Breast epithelium (tissue), 4 donors: ENCODE measurements at places on chromosomes 5 and 9.

DNA sequence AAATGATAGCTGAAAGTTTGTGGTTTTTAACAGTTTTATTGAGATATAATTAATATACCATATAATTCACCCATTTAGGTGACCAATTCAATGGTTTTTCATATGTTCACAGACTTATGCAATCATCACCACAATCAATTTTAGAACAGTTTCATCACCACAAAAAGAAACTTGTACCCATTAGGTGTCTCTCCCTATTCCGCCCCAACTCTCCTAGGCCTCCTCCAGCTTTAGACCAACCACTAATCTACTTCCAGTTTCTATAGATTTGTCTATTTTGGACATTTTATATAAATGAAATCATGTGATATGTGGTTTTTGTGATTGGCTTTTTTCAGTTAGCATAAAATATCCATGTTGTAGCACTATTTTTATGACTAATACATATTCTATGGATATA lies 38.6 kb downstream of the YTHDC2 start:
- DNase-seq = no peak

- no peak for DNase-seq
Measured at GRCh38 chr9:113875459-113876150, 504 bp upstream of the ZNF618 start.

GRCh38 chr5:15501091-15501791 lies 1.3 kb downstream of the FBXL7 start:
- no peak for DNase-seq

GRCh38 chr9:2132484-2133082 lies 117.4 kb downstream of the SMARCA2 start:
- no peak for DNase-seq

DNA sequence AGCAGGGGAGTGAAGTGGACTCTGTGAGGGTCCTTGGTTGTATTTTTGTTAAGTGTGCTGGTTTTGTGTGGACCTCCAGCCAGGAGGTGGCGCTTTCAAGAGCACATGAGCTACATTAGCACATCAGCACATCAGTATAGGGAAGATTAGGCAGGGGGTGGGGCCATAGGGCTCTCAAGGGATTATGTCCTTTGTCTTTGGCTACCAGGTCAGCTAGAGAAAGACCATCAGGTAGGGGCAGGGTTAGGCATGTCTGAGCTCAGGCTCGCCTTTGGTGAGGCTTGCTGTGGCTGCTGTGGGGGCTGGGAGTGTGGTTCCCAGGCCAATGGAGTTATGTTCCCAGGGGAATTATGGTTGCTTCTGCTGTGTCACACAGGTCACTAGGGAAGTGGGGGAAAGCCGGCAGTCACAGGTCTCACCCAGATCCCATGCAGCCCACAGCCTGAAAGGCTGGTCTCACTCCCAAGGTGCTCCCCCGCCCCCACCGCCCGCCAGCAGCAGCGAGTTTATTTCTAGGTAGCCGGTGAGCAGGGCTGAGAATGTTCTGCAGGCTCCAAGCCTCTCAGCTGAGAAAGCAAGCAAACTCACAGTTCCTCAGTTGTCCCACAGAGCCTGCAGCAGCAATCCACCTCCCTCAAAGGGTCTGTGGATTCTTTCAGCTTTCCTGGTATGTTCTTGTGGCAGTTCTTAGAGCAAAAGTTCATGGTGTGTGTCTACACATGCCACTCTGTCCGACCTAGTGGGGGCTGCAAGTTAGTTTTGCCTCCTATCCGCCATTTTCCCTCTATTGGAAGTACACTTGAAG lies 13.7 kb downstream of the OR1J1 start:
- DNase-seq = no peak

- peak; percentile 84 for DNase-seq
Measured at GRCh38 chr5:139637438-139638089, 10.6 kb upstream of the CXXC5 start.

- no peak for DNase-seq
Measured at GRCh38 chr9:85723215-85723614, 18.5 kb downstream of the AGTPBP1 start.

DNA sequence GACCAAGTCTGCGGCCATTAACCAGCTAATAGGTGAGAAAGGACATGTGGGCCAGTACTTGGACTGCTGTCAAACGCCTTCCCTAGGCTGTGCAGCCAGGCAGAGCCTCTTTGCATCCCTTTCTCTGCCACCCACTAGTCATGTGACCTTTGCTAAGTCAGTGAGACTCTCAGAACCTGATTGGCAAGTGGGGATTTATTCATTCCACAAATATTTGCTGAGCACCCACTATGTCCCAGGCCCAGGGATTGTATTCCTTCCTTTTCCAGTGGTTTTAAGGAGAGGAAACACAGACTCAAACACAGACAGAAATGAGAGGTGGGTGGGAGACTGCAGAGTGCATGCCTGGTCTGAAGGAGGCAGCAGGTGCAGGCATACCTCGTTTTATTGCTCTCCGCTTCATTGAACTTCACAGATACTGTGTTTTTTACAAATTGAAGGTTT lies 71.6 kb upstream of the GALNT10 start:
- DNase-seq = no peak

DNA sequence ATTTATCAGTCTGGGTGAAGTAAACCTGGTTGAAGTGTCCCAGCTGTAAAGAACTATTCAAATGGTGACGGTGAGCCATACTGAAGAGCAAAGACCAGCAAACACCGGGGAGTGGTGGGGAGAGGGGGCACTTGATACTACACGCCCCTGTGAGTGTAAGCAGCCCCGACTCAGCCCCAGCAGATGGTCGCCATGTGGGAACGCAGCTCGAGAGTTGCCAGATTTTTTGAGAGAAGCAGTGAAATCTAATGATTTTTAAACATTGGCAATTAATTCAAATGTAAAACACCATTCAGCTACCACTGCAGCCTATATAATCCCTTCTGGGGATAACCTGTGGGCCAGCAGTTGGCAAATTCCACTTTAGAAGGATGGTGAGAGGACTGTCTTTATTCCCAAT lies 1386.9 kb upstream of the WWC1 start:
- no peak for DNase-seq

- DNase-seq = no peak
Measured at GRCh38 chr9:124003636-124004349, 7.8 kb upstream of the LHX2 start.

DNA sequence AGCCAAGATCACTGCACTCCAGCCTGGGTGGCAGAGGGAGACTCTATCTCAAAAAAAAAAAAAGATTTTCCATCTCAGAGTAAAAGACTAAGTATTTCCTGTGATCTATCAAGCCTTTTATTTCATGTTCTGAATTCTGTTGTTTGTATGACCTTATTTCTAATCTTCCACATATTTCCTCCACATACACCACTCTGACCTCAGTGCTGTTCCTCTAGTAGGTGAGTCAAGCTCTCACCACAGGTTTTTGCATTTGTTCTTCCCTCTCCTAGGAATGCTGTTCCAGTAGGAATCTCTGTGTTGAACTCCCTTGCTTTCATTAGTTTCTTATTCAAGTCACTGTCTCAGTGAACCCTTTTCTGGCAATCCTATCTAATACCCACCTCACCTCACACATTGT lies 68.1 kb downstream of the INVS start:
- no peak for DNase-seq

DNA sequence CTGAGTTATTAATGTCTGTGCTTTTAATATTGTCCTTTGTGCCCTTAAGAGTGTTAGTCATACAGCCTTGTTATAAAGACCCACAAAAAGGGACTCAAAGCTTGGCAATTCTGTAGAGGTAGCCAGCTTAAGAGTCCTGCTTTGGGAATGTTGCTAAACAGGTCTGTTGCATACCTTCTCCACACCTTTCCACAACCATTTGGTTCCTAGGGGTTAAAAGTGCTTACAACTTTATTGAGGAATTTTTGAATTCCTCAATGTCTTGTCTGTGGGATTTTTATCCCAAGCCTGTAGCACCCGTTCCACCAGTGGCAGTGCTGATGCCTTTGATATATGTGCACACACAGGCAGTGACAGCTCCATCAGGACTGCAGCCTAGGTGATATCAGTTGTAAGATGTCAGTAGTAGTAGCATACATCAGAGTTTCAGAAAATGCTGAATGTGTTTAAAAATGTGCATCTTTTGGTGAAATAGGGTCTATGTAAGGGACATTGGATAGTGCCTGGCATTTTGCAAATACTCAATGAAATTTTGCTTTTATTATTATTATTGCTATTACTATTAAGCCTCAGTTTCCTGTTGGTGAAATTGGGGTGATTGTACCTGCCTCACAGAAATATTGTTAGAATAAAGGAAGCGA lies 68.5 kb downstream of the WWC1 start:
- DNase-seq = no peak

- no peak for DNase-seq
Measured at GRCh38 chr9:136010615-136011361, 49.6 kb upstream of the UBAC1 start.

DNA sequence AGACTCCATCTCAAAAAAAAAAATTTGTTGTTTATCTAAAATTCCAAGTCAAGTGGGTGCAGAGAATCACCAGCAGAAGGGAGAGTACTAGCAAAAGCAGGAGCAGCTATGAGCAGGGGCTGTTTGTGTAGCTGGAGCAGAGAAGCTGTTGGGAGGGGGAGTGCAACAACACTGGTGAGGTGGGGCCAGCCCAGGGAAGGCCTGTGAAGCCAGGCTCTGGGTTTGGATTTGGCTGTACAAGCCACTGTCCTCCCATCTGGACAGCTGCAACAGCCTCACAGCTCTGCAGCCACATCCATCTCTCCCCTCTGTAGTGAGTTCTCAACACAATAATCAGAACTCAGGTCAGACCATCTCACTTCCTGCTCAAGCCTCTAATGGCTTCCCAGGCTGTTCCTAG lies 59.4 kb downstream of the TMOD1 start:
- no peak for DNase-seq

- DNase-seq = no peak
Measured at GRCh38 chr5:592158-592557, 20.0 kb upstream of the CEP72 start.

DNA sequence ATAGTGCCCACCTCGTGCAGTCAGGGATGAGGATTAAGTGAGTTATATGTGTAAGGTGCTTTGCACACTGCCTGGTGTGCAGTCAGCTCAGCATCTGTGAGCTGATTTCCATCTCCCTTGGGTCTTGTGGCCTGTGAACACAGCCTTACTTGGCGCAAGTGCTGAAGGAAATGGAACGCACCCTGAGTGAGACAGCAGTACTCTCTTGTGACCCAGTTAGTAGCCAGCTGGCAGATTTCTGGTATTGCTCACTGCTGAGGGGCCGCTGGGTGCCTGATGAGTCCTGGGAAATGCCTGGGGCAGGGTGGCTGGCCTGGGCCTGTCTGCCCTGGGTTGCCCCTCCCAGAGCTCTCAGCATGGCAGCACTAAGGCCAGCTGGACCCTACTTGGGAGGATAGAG lies 90.9 kb upstream of the BOD1 start:
- peak; percentile 66 for DNase-seq

- DNase-seq = no peak
Measured at GRCh38 chr5:132826424-132827082, 3.9 kb downstream of the SHROOM1 start.
